ENCODE measurements at places on chromosomes 6 and 20.
A peak's percentile ranks its signal among the peaks of the same experiment; 100 is the strongest.

GRCh38 chr6:163344411-163344810 lies 70.1 kb upstream of the QKI start:
- DNase-seq, result no peak

- DNase-seq, result peak; percentile 87
These were observed 257.8 kb downstream of the GMDS start for GRCh38 chr6:1987640-1988039.

DNA sequence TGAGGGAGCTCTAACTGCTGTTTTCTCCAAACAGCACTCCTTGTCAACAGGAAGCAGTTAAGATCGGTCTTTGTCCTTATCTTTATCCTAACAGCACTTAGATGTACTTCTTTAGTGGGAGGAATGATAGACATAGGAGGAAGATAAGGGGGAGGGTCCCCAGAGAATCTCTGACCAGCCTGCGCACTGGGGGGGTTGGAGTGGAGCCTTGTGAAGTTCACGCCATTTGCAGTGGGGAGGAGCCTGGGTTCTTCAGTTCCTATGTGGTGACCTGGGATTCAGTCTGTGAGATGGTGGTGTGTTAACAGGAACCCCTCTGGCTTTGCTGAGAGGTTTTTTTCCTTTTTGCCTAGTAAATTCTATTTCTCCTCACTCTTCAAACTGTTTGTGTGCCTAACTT lies 18.1 kb upstream of the ASCC3 start:
- no peak for DNase-seq

GRCh38 chr6:163332575-163332974 lies 81.9 kb upstream of the QKI start:
- no peak for DNase-seq

GRCh38 chr6:36856277-36856676 lies 17.0 kb upstream of the CPNE5 start:
- DNase-seq, result no peak

DNA sequence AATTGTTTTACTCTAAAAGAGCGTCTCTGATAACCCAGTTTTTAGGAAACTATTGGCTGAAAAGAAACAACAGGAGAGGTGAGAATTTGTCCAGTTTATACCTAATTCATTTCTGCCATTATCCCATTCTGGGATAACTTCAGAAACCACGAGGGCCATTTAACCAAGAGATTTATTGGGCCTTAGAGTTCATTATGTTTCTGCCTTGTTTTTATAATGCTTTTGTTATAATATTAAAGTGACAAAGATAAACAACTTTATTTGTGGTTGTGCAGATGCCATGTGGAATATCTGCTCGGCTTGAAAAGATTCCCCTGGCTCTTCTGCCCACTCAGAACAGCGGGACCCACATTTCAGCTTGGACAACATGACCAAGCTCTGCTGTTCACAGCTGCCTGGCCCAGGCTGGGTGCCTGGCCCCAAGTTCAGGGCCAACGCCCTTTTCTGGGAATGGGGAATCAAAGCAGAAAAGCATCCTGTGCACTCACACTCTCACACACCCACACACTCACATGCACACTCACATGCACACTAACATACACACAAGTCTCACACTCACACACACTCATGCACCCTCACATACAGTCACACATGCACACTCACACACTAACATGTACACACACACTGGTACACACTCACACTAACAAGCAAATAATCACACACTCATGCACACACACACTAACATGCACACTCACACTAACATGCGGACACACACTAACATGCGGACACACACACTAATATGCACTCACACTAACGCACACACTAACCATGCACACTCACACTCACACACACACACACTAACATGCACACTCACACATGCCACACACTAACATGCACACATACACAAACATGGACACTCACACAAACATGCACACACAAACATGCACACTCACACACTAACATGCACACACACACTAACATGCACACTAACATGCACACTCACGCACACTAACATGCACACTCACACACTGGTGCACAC lies 86.7 kb upstream of the NEDD9 start:
- DNase-seq, result no peak

DNA sequence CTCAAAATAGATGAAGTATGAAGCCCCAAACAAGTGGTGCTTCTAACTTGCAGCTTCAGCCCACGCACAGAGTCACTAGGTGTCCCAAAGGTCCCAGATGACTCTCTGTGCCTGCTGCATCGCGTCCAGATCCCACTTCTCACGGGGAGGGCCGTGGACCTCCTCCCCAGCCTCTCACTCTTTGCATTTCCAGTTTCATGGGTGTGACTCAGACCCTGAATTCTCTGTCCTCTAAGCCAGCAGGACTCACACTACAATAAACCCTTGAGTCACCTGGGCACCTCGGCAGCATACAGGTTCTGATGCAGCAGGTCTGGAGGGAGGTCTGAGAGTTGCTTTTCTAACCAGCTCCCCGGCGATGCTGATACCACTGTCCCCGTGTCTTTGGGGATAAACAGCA lies 114.0 kb upstream of the RIN2 start:
- peak; percentile 22 for DNase-seq

GRCh38 chr20:10109641-10110040 lies 74.9 kb downstream of the ANKEF1 start:
- DNase-seq, result no peak
